Neural crest cell (in vitro differentiated cells): ENCODE measurements at places on chromosomes 5 and 9. TPM values are rescaled to one million over a fixed set of nuclear protein-coding genes. Genes with fewer than 3 reads are reported as not detected.

GFPT2 gene
- total RNA-seq, result 11.1 and 12.5 TPM in 2 replicates

DMAC1 gene
- total RNA-seq, result 61.1 and 62.3 TPM in 2 replicates

PCDHA12 gene
- 5.5 and 6.6 TPM in 2 replicates for total RNA-seq

TPPP gene
- 2.6 and 2.7 TPM in 2 replicates for total RNA-seq

POLR3G gene
- 10.6 and 12.1 TPM in 2 replicates for total RNA-seq

GRCh38 chr9:125655691-125656410 lies 51.2 kb downstream of the MAPKAP1 start:
- H3K4me1 ChIP-seq, result peaks cover 49% of the 10 kb centered on the region
- no peak overlapping the region for H3K4me3 ChIP-seq

GRCh38 chr5:56574778-56575177 lies 240.6 kb upstream of the MAP3K1 start:
- no peaks in the 10 kb centered on the region for H3K36me3 ChIP-seq
- no peaks in the 10 kb centered on the region for H3K4me1 ChIP-seq
- no peaks in the 10 kb centered on the region for H3K27me3 ChIP-seq
- no peak for DNase-seq
- no peak overlapping the region for H3K4me3 ChIP-seq

GRCh38 chr9:125431741-125432271 lies 170.2 kb downstream of the GAPVD1 start:
- H3K27me3 ChIP-seq, result no peaks in the 10 kb centered on the region
- no peak overlapping the region for H3K27ac ChIP-seq
- no peak for DNase-seq
- H3K36me3 ChIP-seq, result no peaks in the 10 kb centered on the region

GRCh38 chr9:96382839-96383164 lies 709 bp downstream of the SLC35D2 start:
- H3K4me3 ChIP-seq, result peak overlapping the region; percentile 84
- peaks cover 6% of the 10 kb centered on the region for H3K36me3 ChIP-seq

GRCh38 chr5:34541067-34541466 lies 115.1 kb upstream of the RAI14 start:
- H3K27ac ChIP-seq, result no peak overlapping the region
- no peak for DNase-seq
- H3K4me1 ChIP-seq, result no peaks in the 10 kb centered on the region
- H3K4me3 ChIP-seq, result no peak overlapping the region
- peaks cover 5% of the 10 kb centered on the region for H3K36me3 ChIP-seq

DNA sequence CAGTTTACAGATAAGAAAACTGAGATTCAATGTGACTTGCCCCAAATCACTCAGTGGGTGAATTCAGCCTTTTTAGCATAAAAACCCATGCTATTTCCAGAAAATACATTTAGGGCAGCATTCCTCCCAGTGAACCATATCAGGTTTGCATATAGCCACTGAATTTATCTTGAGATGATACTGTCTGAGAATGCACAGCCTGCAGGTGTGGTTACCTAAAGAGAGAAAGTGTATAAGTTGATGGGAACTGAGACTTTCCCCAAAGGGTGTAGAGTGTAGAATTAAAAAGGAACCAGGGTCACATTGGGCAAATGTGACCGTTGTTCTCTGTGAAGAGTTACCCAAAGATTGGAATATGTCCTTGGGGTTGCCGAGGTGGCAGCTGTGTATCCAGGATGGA lies 100.0 kb upstream of the PIK3R1 start:
- H3K36me3 ChIP-seq, result no peaks in the 10 kb centered on the region
- no peak for DNase-seq
- H3K4me1 ChIP-seq, result peaks cover 9% of the 10 kb centered on the region
- H3K4me3 ChIP-seq, result no peak overlapping the region
- no peaks in the 10 kb centered on the region for H3K27me3 ChIP-seq

GRCh38 chr5:177430972-177431316 lies 4.5 kb downstream of the GRK6 start:
- H3K4me1 ChIP-seq, result peaks cover 21% of the 10 kb centered on the region
- H3K27me3 ChIP-seq, result peaks cover 4% of the 10 kb centered on the region
- no peaks in the 10 kb centered on the region for H3K36me3 ChIP-seq
- H3K4me3 ChIP-seq, result no peak overlapping the region

GRCh38 chr9:137602661-137603060 lies 2.8 kb upstream of the ARRDC1 start:
- peak overlapping the region; percentile 78 for H3K4me3 ChIP-seq
- no peaks in the 10 kb centered on the region for H3K36me3 ChIP-seq
- peaks cover 33% of the 10 kb centered on the region for H3K27me3 ChIP-seq
- H3K4me1 ChIP-seq, result peaks cover 18% of the 10 kb centered on the region

GRCh38 chr9:129655154-129655553 lies 10.3 kb upstream of the PRRX2 start:
- no peak overlapping the region for H3K4me3 ChIP-seq
- H3K27ac ChIP-seq, result peak overlapping the region; percentile 50
- H3K36me3 ChIP-seq, result no peaks in the 10 kb centered on the region
- peaks cover 11% of the 10 kb centered on the region for H3K4me1 ChIP-seq
- H3K27me3 ChIP-seq, result no peaks in the 10 kb centered on the region

- H3K27ac ChIP-seq, result no peak overlapping the region
- H3K4me1 ChIP-seq, result no peaks in the 10 kb centered on the region
- DNase-seq, result no peak
- H3K4me3 ChIP-seq, result no peak overlapping the region
These were observed 5.3 kb downstream of the IL9 start for GRCh38 chr5:135890296-135890695.

GRCh38 chr5:108101130-108101529 lies 280.8 kb downstream of the FBXL17 start:
- no peaks in the 10 kb centered on the region for H3K27me3 ChIP-seq
- H3K27ac ChIP-seq, result no peak overlapping the region
